Muscle of back (tissue), 13 donors: ENCODE measurements at places on chromosomes 5 and 9.
A peak's percentile ranks its signal among the peaks of the same experiment; 100 is the strongest.

DNA sequence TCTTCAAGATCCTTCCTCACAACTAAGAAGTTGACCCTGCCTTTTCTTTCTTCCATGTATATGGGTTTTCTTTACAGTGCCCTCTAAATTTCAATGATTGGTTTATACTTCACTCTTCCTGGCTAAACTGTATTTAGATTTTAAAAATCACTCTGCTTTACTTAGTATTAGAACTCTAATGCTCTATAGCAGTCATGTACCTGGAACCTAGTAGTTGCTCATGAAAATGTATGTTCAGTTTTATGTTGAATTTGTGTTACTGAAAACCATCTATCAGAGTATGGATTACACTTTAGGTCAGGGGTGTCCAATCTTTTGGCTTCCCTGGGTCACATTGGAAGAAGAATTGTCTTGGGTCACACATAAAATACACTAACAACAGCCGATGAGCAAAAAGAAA, 1024.3 kb downstream of the NR2F1-AS1 start:
- no peak for DNase-seq

DNA sequence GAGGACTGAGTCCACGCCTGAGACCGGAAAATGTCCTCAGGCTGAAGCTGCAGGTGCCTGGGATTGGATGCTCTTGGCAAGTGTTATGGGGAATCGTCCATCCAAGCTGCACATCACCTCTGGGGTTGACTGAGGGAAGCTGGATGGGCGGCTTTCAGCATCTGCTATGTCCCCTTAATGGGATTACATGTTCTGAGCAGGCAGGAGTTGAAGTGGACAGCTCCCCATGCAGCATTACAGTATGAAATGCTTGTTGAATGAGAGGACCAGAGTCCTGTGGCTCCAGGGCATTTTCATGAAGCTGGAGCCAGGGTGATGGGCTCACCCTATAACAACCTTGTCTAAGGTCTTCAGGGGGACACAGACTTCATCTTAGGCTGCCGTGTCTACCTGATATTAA, 270.9 kb downstream of the HSPA4 start:
- no peak for DNase-seq

DNA sequence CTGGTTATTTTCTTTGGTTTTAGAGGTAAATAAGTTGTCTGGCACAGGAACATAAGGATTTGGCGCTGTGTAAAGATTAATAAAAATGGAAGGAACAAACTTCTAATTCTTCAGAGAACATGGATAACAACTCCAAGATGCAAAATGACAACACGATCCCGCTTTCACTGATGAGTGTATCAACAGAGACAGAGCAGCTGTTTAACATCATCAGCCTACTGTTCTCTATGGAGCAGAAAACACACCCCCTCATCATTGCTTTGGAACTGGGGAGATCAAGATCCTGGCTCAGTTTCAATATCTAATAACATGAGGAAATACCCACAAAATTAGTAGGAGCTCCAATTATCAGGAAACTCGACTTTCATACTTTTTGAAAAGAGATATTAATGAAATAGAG, 8.3 kb upstream of the GAS1 start:
- DNase-seq = peak; percentile 47

GRCh38 chr5:65078331-65078730, 309.6 kb downstream of the CWC27 start:
- peak; percentile 48 for DNase-seq

GRCh38 chr5:60223342-60223741, 329.8 kb upstream of the PDE4D start:
- DNase-seq = no peak

DNA sequence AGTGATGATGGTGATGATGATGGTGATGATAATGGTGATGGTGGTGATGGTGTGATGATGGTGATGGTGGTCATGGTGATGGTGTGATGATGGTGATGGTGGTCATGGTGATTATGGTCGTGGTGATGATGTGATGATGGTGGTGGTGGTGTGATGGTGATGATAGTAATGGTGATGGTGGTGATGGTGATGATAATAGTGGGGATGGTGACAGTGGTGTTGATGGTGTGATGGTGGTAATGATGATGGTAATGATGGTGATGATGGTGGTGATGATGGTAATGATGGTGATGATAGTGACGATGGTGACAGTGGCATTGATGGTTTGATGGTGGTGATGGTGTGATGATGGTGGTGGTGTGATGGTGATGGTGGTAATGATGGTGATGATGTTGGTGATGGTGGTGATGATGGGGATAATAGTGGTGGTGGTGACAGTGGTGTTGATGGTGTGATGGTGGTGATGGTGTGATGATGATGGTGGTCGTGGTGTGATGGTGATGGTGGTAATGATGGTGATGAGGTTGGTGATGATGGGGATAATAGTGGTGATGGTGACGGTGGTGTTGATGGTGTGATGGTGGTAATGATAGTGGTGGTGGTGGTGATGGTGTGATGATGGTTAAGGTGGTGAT, 6.5 kb downstream of the STKLD1 start:
- DNase-seq = no peak
